A172 (cell line): ENCODE measurements at places on chromosomes 4 and X. TPM values are rescaled to one million over a fixed set of nuclear protein-coding genes. Genes with fewer than 3 reads are reported as not detected.

The GRIA3 gene
- not detected in 2 replicates for total RNA-seq

The USP17L19 gene
- total RNA-seq = not detected in 2 replicates

The DSPP gene
- total RNA-seq = not detected in 2 replicates

The SPACA5 gene
- total RNA-seq = not detected in 2 replicates

The LDB2 gene
- total RNA-seq = not detected in 2 replicates

The SERTM2 gene
- total RNA-seq = not detected in 2 replicates

The KLHL15 gene
- 10.9 and 13.1 TPM in 2 replicates for total RNA-seq

The ADH1C gene
- 0.05 TPM in 1 of 2 replicates, not detected in the other for total RNA-seq

The ZFP42 gene
- total RNA-seq = 0.03 TPM in 1 of 2 replicates, not detected in the other

The MED28 gene
- total RNA-seq = 6.0 and 9.3 TPM in 2 replicates

The SOD3 gene
- total RNA-seq = 1.9 and 2.7 TPM in 2 replicates

The LPAR4 gene
- total RNA-seq = 0.07 TPM in 1 of 2 replicates, not detected in the other

The MTHFD2L gene
- 7.1 and 8.9 TPM in 2 replicates for total RNA-seq

DNA sequence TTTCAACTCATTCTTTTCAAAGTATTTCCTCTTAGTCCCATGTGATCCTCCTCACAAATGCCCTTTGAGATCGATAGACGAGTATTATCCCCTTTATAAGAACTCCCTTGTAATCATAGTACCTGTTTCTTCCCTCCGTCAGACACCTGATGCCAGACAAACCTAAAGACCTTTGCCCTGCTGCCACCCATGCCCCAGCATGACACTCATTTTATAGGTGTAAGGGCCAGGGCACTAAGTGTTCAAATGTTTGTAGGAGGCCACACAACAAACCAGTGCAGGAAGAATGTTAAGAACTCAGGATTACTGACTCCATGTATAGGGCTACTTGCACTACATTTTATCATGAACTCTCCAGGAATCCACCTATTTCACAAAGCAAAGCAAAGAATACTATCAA is 115.6 kb upstream of the DIAPH2 start:
- no peak for DNase-seq

DNA sequence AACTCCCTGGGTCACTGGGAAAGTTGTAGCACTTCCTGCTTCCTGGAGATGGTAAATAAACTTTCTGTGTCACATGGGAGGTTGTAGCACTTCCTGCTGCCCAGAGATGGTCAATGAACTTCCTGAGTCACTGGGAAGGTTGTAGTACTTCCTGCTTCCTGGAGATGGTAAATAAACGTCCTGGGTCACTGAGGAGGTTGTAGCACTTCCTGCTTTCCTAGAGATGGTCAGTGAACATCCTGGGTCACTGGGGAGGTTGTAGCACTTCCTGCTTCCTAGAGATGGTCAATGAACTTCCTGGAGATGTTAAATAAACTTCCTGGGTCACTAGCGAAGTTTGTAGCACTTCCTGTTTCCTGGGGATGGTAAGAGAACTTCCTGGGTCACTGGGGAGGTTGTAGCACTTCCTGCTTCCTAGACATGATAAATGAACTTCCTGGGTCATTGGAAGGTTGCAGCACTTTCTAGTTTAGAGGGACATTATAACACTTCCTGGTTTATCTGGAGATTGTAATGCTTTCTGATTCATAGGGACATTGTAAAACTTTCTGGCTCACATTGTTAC is 62.3 kb upstream of the CD99 start:
- DNase-seq = peak; percentile 45

DNA sequence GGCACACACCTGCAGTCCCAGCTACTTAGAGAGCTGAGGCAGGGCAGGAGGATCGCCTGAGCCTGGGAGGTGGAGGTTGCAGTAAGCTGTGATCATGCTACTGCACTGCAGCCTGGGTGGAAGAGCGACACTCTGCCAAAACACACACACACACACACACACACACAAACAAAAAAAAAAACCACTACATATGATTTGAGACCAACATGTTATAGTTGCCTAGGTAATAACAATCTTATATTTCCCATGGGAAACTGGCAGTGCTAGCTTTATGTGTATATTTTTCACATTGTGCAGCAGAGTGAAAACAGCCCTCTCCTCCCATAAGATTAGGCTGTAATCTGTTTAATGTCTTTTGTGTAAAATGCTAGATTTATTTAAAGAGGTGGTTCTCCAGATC is 3.1 kb upstream of the FAM241A start:
- DNase-seq = no peak

GRCh38 chr4:179130122-179130714 is 1688.0 kb upstream of the AGA start:
- no peak for DNase-seq

GRCh38 chr4:80407246-80407645 is 71.7 kb downstream of the CFAP299 start:
- peak; percentile 3 for DNase-seq

GRCh38 chrX:69093960-69094871 is 71.0 kb downstream of the PJA1 start:
- DNase-seq = peak; percentile 22

DNA sequence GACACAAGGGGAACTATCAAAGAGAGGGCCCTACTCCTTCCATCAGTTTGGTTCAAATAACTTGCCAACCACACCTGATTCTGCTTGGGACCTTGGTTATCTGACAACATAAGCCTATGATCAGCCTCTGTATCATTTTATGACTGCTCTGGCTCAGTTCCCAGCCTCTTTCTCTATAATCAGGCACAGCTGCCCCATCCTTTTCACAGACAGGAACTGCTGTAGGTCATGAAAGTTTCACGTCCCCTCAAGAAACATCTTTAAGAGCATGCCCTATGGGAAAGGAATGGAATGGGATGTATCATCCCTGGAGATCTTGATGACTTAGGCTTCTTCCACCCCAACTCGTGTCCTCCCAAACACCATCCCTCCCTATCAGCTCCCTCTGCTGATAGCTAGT is 243.4 kb downstream of the AR start:
- DNase-seq = no peak

DNA sequence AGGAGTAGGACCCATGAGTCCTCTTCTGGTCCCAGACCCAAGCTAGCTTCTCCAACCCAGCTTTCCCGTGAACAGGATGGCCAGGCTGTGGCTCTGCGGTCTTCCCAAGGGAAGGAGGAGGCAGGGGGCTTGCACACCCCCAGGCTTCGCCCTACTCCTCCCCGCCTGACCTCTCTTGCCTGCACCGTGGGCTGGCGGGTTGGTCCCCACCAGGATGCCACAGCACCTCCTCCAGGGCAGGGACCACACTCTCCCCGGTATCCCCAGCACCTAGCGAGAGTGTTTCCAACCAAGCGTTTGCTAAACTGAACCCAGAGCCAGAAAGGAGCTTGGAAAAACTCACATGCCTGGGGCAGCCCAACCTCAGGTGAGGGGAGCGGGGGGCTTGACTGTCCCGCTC is 9.0 kb upstream of the S100P start:
- DNase-seq = no peak

DNA sequence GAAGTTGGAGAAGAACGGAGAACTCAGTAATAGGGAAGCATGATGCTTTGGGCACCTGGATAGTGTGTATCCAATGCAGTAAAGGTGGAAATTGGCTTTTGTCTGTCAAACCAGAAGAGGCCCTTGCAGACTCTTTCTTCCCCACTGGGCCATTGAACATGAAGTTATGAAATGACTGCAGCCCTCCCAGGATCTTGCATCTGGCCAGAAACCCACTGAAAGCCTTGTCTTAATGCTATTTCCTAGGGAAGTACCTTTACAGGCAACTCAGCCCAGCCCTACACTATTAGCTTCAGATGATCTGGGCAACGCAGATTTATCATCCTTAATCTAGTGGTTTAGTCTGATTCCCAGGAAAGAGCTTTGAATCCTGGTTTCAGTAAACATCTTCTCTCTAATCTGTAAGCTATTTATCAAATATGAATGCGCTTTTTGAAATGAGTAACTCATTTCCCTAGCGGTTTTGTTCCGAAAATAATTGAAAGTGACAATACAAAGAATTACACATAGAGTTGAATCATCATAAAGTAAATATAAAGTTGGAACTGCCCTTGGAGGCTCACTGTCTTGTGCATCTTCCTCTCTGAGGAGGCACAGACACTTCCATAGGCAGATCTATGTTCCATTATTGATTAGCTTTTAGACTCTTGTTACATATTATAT is 464.1 kb downstream of the IDS start:
- DNase-seq = peak; percentile 52

GRCh38 chr4:157004279-157005161 is 32.9 kb upstream of the PDGFC start:
- DNase-seq = no peak

- DNase-seq = no peak
These were observed 210.4 kb upstream of the GALNTL6 start for GRCh38 chr4:171602638-171603355.

DNA sequence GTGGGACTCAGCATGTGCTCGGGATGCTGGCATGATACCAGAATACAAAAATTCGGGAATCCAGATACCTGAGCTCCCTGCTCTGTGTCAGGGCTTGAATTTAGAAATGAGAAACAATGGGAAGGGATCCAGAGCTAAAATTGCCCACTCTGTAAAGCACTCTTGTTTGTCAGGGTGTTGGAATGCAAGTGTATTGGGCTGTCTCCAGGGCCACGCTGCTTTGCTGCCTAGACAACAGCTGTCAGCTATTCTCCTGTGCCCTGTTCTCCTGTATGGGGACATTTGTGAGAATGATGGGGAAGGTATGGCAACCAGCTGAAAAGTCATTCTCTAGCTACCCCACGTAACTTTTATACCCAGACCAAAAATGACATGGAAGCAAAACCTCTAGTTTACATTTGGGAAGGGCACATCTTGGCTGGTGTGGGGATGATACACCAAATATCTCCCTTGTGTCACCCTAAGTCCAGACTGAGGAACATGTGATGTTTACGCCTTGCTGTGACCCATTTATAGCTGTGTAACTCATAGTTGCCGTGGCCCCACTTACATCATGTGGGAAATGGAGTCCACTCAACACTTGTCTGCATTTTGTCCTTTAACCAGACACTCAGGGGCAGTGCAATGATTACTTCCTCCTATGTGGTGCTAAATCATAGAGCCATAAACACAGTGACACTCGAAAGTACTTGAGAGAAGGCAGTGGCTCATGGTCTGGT is 46.6 kb downstream of the SMPX start:
- no peak for DNase-seq

GRCh38 chr4:176277162-176277904 is 8.3 kb upstream of the ASB5 start:
- peak; percentile 49 for DNase-seq

- peak; percentile 49 for DNase-seq
These were observed 86.3 kb downstream of the EGF start for GRCh38 chr4:109998867-109999584.

- no peak for DNase-seq
These were observed 195.7 kb downstream of the SHROOM3 start for GRCh38 chr4:76630741-76631140.

DNA sequence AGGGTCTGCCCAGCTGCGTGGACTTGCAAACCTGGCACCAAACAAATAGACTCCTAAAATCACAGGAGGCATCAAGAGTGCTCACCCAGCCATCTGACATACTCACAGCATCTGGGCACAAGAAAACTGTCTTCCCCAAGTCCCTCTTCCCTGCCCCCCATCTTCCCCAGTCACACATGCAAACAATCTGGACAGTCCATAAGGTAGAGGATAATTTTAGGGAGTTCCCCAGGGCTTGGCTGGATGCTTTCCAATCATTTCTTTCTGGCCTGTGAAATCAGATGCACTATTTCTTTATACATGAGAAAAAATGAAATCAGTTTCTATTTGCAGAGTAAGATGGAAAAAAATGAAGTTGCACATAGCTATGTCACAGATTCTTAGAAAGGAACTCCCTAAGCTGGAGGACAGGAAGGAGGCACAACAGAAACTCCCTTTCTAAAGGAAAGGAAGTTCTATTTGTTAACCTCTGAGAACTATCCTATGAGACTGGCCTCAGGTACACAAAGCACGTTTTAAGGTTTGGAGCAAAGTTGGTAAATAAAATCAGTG is 342.3 kb downstream of the HNRNPD start:
- no peak for DNase-seq

GRCh38 chrX:17081511-17081910 is 135.1 kb downstream of the REPS2 start:
- no peak for DNase-seq

DNA sequence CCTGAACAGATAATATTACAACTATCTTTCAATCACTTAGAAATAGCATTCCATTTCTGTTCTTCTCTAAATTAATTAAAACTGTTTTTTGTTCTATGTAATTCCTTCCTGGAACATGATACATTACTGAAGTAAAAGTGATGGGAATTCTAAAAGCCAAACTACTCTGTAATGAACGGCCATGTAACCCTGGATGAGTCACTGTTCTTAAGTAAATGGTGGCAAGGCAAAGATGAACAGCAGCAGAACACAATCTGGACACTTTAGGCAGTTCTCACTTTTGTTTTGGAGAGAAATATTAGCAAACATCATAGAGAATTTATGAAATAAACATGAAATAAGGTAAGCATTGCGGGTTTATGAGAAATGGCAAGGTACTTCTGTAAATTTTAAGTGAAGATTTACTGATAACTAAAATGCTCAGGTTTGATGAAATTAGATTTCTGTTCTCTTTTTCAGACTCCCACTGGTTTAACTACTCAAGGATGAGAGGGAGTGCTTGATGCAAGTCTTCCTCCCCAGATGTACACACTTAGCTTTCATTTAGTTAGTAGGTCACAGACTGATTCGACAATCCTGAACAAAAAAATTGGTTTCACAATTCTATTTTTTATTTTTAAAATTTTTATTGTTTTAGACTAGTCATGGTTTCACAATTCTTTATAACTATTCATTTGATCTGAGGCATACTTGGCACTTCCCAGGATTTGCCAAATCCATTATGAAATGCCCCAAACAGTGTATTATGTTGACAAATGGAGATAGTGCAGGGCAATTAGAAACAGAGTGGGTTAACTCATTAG is 964 bp upstream of the GPR82 start:
- no peak for DNase-seq

- DNase-seq = peak; percentile 16
These were observed 38.1 kb upstream of the ATXN3L start for GRCh38 chrX:13357925-13358324.

DNA sequence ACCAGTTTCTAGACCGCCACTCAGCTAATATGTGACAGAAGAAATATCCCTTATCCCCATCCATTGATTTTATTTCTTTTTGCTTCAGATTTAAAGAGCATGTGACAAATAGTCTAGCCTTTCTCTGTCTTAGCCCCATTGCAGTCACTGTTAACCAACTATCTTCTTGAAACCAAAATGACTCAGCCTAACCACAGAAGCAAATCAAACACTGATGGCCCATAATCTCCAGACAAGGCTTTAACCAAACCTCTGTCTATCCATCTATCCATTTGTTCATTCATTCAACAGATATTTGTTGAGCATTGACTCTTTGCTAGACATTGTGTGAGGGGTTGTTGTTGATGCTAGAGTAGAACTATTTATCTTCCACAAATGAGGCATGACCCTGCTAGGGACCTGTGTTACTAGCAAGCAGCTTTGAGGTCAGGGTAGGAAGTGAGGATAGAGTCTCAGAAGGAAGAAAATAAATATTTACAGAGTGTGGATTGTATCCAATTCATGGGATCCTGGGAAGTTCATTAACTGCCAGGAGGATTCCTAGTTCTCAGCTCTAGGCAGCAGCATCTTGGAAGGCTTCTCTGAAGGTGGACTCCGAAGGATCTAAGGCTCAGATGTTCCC is 22.5 kb downstream of the HNRNPH2 start:
- no peak for DNase-seq

GRCh38 chr4:154743683-154744340 is at the start of gene LRAT:
Gene LRAT, plus strand, starts transcription at chr4:154744000. Its CDS starts 327 bp downstream, at chr4:154744327.
- no peak for DNase-seq

- no peak for DNase-seq
These were observed 23.9 kb upstream of the HSD17B10 start for GRCh38 chrX:53458082-53458481.

- DNase-seq = peak; percentile 49
These were observed 36.4 kb downstream of the ASB9 start for GRCh38 chrX:15233416-15234015.
